ENCODE measurements at places on chromosomes 11 and 22.
A peak's percentile ranks its signal among the peaks of the same experiment; 100 is the strongest.

DNA sequence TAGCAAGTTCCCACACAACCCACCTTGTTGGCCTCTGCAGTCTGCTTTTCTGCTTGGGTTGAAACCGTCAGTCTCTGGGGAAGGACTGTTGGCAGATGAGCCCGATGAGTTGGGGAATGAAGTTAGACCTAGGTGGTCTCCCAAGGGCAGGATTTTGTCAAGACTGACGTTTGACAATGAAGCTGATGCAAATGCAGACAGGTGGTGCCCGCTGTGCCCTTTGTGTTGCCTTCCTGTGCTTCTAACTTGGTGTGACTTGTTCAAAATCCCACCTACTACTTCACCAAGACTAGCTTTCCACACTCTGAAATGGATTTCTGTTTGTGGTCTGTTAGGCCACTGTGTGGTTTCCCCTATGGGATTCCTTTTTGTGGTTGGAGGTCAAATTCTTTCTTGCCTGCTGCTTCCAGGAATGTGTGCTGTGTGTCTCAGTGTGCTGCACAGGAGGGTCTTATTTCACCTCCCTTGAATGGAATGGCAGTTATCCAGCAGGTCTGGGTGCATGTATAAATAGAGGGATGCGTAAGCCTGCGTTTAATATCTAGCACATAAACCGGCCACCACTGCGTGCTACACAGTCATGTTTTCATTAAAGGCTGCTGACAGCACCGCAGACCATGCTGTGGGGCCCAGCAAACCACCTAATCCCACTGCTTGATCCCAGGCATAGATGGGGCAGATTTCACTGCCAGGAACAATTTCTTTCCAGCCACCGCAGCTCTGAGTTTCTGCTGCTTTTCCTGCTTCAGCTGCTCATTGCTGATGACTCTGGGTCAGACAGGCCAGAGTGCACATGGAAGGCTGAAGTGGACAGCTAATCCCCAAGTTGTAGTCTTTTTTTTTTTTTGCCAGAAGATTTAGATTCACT, 44.8 kb downstream of the ADAMTS8 start:
- no peaks in the 10 kb centered on the region for H3K36me3 ChIP-seq
- no peak for DNase-seq
- no peak overlapping the region for H3K27ac ChIP-seq
- no peaks in the 10 kb centered on the region for H3K27me3 ChIP-seq
- peaks cover 14% of the 10 kb centered on the region for H3K4me1 ChIP-seq

DNA sequence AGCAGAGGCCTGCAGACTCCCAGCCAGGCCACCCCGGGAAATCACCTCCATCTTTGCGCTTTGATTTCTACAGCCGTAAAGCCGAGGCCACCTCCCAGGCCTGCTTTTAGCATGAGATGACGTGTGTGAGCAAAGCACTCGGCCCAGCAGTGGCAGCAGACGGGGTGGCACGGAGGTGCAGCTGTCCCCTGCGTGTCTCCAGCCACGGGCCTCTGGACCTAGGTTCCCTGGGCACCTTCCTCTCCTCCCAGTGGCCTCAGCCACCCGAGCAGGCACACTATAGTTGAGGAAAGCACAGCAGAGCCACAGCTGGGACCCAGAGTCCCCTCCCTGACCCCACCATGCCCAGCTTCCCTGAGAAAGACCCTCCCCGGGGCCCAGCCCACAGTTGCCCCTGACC, 15.9 kb downstream of the GNAZ start:
- H3K4me3 ChIP-seq: no peak overlapping the region
- no peak for DNase-seq
- H3K27ac ChIP-seq: no peak overlapping the region
- peaks cover 14% of the 10 kb centered on the region for H3K4me1 ChIP-seq
- no peaks in the 10 kb centered on the region for H3K36me3 ChIP-seq
- no peaks in the 10 kb centered on the region for H3K27me3 ChIP-seq

DNA sequence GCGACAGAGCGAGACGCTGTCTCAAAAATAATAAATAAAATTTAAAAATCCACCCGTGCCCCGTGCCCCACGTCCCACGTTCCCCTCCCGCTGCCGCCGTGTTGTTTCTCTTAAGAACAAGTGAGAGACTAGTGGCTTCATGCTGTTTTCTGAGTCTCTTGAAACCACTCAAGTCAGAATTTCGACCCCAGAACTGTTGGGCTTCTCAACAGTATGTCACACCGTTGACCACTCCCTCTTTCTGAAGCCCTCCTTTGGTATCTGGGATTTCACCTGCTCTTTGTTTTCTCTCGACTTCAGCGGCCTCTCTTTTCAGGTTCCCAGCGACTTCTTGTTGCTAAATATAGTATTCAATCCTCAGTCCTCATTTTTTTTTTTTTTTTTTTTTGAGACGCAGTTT, 974 bp downstream of the PPIL2 start:
- DNase-seq: no peak
- H3K27me3 ChIP-seq: no peaks in the 10 kb centered on the region
- H3K27ac ChIP-seq: peak overlapping the region; percentile 90
- H3K36me3 ChIP-seq: peaks cover 15% of the 10 kb centered on the region
- H3K4me3 ChIP-seq: peak overlapping the region; percentile 98

- H3K36me3 ChIP-seq: peaks cover 16% of the 10 kb centered on the region
- H3K27ac ChIP-seq: peak overlapping the region; percentile 93
- DNase-seq: no peak
- peaks cover 69% of the 10 kb centered on the region for H3K4me1 ChIP-seq
Measured at GRCh38 chr11:117097014-117097388, 1.2 kb downstream of the SIK3 start.

GRCh38 chr11:91093141-91093540, 870.3 kb upstream of the CHORDC1 start:
- H3K4me1 ChIP-seq: no peaks in the 10 kb centered on the region
- H3K36me3 ChIP-seq: no peaks in the 10 kb centered on the region
- no peak overlapping the region for H3K27ac ChIP-seq
- no peaks in the 10 kb centered on the region for H3K27me3 ChIP-seq
- H3K4me3 ChIP-seq: no peak overlapping the region

DNA sequence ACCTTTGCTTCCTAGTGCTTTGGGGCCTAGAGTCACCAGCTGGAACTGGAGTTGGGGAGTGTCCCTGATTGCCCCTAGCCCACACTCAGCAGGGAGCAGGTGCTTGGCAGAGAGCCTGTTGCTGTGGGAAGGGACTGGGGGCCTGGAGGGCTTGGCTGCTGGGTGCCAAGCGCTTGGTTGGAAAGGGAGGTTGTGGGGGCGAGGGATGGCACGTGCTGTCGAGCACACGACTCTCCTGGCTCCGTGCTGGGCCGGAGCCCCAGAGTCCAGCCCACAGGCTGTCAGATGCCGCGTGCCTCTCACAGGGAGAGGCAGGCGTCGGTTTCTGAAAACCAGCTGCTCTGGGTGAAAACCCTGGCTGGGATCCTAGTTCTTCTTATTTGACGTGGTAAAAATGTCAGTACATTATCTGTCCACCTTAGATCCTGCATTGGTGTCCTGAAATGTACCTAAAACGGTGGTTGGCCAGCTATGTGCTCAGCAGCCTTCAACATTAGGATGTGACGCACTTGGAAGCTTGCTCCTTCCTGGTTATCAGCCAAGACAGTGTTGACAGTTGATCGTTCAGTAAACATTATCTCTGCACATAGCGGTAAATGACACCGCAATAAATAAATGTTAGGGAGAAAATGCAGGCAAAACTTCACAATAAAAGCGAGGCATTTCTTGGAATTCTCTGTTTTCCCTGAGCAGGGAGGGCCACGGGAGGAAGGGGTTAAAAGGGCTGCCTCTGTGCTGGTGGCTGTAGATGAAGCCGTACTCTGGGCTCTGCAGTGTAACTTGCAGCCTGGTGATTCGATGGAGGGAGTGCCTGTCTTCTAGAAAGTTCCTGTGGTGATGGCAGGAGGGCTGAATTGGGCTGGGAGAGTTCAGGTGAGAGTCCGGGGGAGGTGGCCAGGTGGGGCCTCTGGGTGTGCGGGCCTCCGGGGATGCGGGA, 29.2 kb downstream of the GRAMD4 start:
- peaks cover 2% of the 10 kb centered on the region for H3K36me3 ChIP-seq
- no peak overlapping the region for H3K27ac ChIP-seq
- no peak overlapping the region for H3K4me3 ChIP-seq

GRCh38 chr22:29517215-29517908, 36.2 kb downstream of the THOC5 start:
- H3K36me3 ChIP-seq: peaks cover 40% of the 10 kb centered on the region
- H3K27ac ChIP-seq: no peak overlapping the region
- no peaks in the 10 kb centered on the region for H3K27me3 ChIP-seq
- no peaks in the 10 kb centered on the region for H3K4me1 ChIP-seq
- H3K4me3 ChIP-seq: no peak overlapping the region
- DNase-seq: no peak

DNA sequence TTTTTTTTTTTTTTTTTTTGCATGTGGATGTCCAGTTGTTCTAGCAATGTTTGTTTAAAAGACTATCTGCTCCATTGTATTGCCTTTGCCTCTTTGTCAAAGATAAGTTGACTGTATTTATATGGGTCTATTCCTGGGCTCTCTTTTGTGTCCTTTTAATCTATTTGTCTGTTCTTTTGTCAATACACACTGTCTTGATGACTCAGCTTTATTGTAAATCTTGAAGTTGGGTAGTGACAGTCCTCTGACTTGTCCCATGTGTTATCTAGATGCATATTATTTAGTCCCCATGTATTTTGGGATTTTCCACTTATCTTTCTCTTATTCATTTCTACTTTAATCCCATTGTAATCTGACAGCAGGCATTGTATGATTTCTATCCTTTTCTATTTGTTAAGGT, 3.3 kb downstream of the CCDC81 start:
- H3K27ac ChIP-seq: no peak overlapping the region
- no peaks in the 10 kb centered on the region for H3K4me1 ChIP-seq
- no peak overlapping the region for H3K4me3 ChIP-seq
- DNase-seq: no peak

DNA sequence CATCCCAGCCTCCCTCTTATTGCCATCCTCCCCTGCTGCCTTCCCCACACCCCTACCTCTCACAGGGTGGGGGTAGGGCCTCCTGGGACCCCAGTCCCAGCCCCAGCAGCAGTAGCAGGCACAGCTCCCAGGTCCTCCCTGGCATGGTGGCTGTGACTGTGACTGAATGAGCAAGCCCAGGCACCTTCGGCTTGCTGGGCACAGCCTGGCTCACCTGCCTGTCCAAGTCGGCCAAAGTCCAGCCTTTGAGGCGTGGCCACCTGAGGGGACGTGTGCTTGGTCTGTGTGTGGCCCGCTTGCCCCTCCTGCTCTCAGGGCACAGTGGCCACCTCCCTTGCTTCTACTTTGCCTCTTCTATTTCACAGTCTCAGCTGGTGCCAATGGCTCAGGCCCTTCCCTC, at the start of gene TREH:
Gene TREH (minus strand): TSS at position 168 of the 400 bp plus-strand sequence. CDS start 23 bp downstream, at position 145.
- no peak within 1 kb of the TSS for H3K27ac ChIP-seq
- H3K4me1 ChIP-seq: peaks cover 2% of the 10 kb centered on the region

DNA sequence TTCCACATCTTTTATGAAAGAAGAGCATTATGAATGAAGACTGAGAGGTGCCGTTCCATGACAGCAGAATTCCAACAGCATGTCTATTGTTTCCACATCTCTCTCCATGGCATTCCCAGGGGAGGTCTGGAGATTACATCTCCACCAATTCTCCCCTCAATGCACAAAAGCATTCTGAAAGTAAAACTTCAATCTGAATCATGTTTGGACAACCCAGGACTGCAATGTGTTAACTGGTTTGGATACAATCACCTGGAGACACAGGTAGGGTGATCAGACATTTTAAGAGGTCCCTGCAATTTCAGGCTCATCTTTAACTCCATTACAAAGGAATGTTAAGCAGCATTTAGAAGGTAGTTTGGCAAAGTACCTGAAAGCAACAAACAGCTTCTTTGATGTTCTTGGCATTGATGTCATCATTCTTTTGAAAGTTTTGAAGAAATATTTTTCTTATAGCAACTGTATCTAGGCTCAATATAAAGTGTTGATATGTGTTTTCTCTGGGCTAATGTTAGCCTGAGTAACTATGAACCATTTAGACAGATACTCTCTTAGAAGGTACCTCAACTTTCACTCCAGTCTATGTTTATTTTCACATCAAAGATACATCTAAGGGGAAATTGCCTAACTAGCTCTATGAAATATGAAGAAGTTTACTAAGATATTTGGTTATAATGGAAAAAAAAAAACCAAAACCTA, 181.4 kb upstream of the MTMR2 start:
- H3K4me1 ChIP-seq: peaks cover 18% of the 10 kb centered on the region
- H3K27me3 ChIP-seq: no peaks in the 10 kb centered on the region
- DNase-seq: no peak
- no peak overlapping the region for H3K27ac ChIP-seq
- no peak overlapping the region for H3K4me3 ChIP-seq

GRCh38 chr11:134244593-134244992, 8.6 kb downstream of the THYN1 start:
- peak overlapping the region; percentile 47 for H3K27ac ChIP-seq
- peaks cover 48% of the 10 kb centered on the region for H3K36me3 ChIP-seq
- no peak overlapping the region for H3K4me3 ChIP-seq
- no peaks in the 10 kb centered on the region for H3K27me3 ChIP-seq

DNA sequence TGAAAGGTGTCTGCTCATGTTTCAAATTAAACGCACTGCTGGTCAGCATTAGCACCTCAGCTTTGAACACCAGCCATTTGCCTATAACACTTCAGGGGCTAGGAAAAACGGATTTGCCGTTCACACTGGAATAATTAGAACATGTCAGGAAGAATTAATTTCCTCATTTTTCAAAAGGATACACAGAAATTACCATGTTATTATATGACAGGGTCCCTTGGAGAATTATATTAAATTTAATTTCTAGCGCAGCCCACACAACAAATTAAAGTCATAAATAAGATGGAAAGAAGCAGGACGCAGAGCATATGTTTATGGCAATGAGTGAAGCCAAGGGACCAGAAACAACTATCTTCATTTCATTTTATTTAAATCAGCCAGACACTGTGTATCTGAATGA, 83.8 kb upstream of the SOX6 start:
- H3K27me3 ChIP-seq: no peaks in the 10 kb centered on the region
- H3K27ac ChIP-seq: no peak overlapping the region
- no peak overlapping the region for H3K4me3 ChIP-seq
- DNase-seq: no peak
- no peaks in the 10 kb centered on the region for H3K4me1 ChIP-seq
- no peaks in the 10 kb centered on the region for H3K36me3 ChIP-seq

DNA sequence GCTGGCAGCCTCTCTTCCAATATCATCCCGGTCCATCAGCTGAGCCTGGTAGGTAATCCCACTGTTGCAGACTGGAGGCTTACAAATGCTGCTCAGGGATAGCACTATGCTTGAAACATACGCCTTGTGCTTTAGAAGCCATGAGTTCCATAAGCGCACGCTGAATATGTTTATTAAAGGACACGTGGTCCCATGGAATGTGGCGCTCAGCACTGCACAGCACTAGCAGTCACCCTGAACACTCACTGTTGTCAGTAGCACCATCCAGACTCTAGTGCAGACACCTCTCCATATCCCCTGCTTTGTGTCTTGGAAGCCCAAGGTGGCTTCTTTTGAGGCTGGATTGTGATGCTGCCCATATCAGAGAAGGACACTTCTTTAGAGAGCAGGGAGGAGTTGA, 120.9 kb downstream of the MAML2 start:
- peaks cover 24% of the 10 kb centered on the region for H3K36me3 ChIP-seq
- H3K27me3 ChIP-seq: no peaks in the 10 kb centered on the region
- H3K4me1 ChIP-seq: peaks cover 71% of the 10 kb centered on the region
